ENCODE measurements at places on chromosomes 6 and 20.
A peak's percentile ranks its signal among the peaks of the same experiment; 100 is the strongest.

DNA sequence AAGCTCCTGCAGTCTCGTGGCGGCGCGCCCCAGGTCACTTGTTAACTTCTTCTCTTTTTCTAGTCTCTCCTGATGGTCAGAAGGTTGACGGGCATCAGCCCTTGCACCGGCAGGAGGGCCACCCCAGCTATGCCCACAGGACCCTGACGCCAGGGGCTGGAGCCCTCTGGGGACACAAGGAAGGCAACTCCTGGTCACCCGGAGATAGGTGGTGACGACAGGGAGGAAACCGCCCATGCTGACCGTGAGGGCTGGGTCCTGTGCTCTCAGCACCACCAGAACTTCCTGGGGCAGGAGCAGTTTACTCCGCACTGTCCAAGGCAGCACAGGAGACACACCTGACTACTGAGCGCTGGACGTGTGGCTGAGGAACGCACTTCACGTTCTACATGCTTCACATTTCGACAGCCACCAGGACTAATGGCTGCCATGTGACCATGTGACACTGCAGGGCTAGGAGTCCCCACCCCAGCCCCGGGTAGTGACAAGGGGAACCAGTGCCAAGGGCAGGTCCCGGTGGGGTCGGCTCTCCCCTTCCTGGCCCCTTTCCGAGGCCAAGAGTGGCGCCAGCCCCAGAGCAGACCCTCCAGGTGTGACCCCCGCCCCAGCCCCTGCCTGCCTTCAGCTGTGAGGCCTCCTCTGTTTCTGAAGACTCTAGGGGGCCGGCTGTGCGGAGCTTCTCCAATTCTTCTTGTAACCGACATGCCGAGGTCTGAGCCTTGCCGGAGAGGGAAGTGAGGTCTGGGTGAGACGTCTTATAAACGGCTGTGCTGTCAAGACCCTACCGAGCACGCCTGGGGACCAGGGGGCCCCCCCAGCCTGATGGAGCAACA lies 45.2 kb downstream of the DSTN start:
- DNase-seq: no peak

DNA sequence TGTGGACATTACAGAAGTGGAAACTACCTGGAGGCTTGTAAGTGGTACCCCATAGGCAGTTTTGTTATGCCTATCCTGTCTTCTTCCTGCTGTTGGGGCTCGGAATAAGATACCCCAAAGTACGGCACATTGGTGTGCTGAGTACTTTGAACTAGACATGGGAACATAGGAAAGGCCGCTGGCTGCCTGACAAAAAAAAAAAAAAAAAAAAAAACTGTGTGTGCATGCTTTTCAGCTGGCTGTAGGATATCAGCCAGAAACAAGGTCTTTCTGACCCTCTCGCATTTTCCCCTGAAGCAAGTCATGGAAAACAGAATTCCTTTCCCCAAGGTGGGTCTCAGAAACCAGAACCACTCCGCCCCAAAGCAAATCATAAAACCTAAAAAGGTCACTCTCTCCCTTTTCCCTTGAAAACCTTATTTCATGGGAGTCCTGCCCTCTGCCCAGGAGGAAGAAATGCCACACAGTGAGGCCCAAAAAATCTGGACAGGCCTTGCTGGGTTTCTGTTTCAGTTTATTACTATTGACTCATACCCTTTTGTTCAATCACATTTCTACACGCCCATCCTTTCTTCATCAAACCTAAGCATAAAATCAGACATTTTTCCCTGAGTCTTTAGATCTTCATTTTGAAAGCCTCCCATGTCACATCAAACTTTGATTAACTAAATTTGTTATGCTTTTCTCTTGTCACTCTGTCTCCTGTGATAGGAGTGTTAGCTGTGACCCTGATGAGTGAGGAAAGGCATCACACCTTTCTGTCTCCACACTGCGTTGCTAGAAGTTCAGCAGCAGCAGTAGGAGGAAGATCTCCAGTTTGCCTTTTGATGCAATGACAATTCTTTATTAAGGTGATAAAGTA lies 17.2 kb downstream of the SLC2A12 start:
- DNase-seq: no peak

- DNase-seq: no peak
Observed at GRCh38 chr6:139355777-139356445, 18.5 kb downstream of the CITED2 start.

DNA sequence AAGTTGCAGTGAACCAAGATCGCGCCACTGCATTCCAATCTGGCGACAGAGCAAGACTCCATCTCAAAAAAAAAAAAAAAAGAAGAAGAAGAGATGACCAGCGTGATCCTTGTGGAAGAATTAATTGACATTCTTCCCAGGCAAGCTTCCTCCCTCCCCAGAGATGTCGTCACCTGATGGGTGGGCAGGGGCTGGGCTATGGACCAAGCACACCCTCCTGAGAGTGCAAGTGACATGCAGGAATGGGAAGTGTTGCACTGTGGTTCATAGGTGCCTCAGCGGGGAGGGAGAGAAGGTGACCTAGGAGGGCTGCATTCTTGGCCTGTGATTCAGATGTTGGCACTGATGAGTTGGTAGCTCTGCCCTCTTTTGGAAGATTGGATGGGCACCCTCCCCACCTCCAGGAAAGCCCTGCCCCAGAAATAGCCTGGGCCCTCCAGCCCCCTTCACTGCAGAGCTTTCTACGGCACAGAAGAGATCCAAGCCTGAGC lies 37.8 kb downstream of the TAF8 start:
- peak; percentile 25 for DNase-seq

- no peak for DNase-seq
Observed at GRCh38 chr6:37182736-37183590, 13.0 kb downstream of the PIM1 start.

- peak; percentile 68 for DNase-seq
Observed at GRCh38 chr6:48813836-48814235, 649.2 kb downstream of the MMUT start.

- no peak for DNase-seq
Observed at GRCh38 chr6:56934876-56935275, 20.0 kb upstream of the BEND6 start.

DNA sequence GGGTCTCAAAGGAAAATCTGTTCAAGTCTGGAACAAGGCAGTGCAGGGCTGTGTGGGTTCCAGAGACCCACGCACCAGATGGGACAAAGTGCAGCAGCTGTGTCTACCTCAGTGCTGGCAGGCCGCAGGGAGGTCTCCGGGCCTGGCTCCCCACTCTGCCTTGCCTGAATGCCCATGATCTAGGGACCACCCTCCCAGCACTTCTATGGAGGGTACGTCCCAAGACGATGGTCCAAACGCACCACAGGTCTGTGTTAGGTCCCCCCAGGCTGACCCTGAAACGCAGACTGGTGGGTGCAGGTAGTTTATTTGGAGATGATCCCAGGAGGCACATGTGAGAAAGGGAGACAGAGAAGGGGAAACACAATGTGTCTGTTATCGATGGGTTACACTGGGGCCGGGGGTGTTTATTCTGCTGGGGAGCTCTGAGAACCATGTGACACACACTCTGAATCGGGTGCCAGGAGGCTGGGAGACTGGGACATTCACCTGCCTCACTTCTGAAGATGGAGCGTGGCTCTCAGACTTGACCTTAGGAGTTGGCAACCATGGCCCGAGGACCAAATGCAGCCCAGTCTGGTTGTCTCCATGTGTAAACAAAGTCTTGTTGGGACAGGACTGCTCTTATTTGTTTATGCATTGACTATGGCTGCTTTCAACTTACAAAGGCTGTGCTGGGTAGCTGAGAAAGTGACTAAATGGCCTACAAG lies 21.7 kb downstream of the CST9L start:
- no peak for DNase-seq

GRCh38 chr20:35773154-35773751 lies 1.4 kb downstream of the PHF20 start:
- peak; percentile 17 for DNase-seq

- no peak for DNase-seq
Observed at GRCh38 chr20:38406476-38406875, 28.7 kb downstream of the SNHG17 start.
